ENCODE measurements at places on chromosomes 3 and 15.

DNA sequence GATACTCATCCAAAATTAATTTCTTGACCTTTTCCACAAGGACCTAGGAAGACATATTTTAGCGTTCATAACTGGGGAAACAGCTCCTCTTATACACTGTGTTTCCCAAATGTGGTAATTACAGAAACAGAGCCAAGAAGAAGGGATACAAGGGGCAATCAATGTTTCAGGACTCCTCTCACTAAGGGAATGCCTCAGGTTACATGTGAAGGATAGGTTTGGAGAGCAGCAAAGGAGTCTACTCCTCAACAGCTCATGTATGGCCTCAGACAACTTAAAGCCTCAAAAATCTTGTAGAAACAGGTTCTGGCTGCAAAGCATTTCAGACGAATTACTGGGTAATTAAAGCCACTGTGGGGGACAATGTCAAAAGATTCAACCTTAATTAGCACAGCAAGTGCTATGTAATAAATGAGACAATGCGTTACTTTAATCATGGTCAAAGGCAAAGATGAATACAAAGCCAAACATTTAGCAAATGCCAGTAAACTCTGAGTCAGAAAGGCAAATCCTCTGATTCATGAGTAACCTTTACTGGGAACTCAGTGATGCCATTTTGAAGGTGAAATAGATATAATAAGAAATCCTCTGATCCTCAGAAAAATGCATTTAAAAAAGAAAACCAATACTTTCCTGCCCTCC is 1111.2 kb downstream of the TUSC7 start:
- no peak for DNase-seq

GRCh38 chr3:189944285-189945145 is 176.2 kb downstream of the P3H2 start:
- no peak for DNase-seq

- no peak for DNase-seq
Measured at GRCh38 chr3:169420429-169420828, 243.1 kb downstream of the MECOM start.

DNA sequence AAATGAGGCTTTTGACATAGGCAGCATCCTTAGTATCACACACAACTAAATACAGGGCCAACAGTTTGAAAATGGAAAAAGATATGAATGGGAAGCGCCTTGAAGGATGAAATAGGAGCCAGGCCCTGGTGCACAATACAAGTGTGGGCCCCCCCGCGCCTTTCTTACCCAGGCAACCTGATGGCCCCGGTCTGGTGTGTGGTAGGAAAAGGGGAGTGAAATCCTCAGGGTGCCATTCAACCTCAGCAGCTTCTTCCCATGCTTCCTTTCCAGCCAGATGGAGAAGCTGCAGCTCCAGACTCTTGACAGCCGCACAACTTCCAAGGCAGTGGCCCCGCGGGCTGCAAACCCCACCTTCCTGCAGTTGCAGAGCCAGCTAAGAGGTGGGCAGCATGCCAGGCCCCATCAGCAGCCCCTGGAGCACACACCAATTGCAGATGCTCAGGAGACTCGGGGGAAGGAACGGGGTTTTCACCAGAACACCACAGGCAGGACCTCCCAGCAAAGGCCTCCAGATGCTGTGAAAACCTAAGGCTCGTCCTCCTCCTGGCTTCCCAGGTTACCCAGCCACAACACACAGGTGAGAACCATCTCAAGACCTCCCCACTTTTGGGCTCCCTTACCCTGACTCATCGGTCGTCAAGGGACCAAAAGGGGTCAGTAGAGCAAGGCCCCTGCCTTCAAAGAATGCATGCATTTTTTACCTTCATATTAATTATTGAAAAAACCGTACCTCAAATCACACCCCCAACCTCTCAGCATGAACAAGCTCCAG is 101.6 kb downstream of the CPN2 start:
- DNase-seq, result no peak

DNA sequence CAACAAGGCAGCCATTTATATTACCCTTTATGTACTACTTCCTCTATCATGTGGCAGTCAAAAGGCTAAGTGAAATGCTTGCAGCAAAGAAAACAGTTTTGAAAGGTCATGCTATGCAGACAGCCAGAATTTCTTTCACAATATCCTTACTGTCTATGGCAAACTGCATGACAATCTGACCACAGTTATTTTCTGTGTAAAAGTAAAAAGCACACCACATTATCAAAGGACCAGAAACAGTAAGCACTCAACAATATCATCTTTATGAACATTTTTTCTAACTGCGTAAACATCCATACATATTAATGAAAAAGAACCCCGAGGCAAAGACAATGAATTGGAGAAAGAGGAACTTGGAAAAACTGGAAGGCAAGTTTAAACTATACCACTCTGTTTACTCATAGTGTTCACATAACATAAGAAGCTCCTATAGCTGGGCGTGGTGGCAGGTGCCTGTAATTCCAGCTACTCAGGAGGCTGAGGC is 47.9 kb downstream of the PIK3CB start:
- DNase-seq, result no peak

DNA sequence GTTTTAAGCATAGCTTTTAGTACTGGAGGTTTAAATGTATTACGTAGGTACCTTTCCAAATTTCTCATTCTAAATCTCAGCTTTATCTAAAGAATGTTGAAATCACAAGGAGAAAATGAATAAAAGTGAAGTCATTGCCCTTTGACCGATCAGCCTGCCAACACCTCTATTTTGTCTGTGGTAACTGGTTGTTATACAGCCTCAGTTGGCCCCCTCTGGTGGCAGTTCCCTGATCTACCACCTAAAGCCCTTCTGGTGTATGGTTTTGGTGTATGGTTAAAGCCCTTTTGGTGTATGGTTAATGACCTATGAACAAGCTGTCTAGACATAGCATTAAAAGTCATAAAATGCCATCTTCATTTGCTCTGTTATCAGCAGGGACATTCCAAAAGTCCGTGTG is 378.2 kb upstream of the AZI2 start:
- peak; percentile 42 for DNase-seq

GRCh38 chr3:141021261-141021660 is 29.9 kb upstream of the SPSB4 start:
- DNase-seq, result no peak
